ENCODE measurements at places on chromosomes 2 and 18.

GRCh38 chr2:233164967-233165366 is 86.5 kb upstream of the ATG16L1 start:
- no peak for DNase-seq

DNA sequence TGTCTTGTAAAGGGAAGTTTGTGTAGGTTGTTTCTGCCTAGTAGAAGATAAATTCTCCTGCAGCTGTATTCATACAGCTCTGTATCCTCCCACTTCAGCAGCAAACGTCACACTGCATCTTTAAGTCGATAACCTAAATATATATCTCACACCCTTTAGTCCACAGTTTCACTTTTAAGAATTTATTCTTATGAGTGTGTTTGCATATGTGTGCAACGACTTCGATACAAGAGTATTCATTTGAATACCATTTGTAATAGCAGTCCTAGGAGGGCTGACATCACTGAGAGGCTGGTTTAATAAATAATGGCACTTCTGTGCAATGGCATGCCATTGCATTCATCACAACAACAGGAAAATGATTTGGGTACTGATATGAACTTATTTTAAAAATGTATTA is 63.8 kb upstream of the MSH6 start:
- no peak for DNase-seq

DNA sequence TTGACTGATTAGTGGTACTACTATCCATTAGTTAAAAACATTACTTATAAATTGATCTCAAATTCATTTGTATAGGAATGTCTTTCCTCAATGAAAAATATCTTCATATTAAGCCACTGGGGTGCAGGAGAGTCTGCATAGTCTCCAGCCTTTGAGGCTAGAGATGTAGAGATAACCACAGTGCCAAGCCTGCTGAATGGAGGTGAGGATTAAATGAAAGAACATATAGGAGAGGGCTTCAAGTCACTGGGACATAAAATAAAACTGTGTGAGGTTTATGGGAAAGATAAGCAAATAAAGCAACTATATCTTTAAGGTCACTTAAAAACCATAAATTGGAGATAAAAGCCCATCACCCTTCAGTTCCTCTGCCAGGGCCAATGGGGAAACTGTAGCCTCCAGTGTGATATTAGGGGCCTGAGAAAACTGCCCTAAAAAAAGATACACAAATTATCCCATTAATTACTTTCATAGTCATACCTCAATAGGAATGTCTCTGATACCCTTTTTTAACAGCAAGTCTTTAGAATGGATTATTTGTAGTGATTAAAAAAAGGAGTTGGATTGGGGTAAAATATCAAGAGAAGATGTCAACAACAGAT is 27.6 kb downstream of the GALNT3 start:
- DNase-seq = no peak

GRCh38 chr18:66141716-66142115 is 390.9 kb downstream of the CDH7 start:
- no peak for DNase-seq

DNA sequence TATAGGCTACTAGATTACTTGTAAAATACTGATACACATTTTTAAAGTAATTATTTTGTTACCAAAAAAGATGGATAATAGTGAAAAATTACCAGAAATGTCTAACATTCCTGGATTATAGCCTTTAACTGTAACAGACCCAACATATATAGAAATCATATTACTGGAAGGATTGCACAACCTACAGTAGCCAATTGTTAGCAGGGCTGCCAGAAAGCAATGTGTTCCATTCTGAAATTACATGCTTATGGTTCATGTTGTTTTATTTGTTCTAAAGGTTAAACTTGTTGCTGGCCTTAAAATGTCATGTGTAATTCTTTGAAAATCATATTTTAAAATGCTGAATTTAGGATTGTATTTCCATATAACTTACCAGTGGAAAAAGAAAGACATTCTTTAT is 793.6 kb upstream of the ACVR2A start:
- no peak for DNase-seq

GRCh38 chr2:17858064-17858463 is 20.4 kb upstream of the KCNS3 start:
- no peak for DNase-seq

DNA sequence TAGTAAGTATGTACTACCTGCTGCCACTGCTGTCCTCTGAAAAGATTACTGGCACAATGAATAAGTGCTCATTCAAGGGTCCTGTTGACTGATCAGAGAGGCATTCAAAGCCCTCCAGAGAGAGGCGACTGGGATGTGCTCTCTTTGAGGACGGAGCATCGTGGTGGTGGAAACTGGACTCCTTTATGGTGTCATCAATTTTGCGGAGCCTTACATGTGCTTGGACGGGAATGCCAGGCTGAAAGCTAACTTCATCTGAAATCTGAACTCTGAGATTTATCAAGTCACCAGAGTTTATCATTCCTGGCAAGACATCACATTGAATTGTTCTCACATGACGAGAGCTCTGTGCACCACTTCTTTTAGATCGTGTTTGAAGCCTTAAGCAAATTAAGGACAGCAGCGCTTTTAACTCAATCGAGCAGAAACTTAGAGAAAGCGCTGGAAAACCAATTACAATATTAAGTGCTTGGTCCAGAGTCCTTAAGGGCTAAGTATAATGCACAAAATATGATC is 138.3 kb downstream of the NCK2 start:
- DNase-seq = no peak

All from dermis blood vessel endothelial cell (primary cell).